ENCODE measurements at places on chromosomes 5 and 9.

GRCh38 chr9:91061506-91061905, 259.9 kb downstream of the SYK start:
- no peak for DNase-seq

GRCh38 chr9:98215821-98216220, 23.4 kb upstream of the CORO2A start:
- DNase-seq, result no peak

DNA sequence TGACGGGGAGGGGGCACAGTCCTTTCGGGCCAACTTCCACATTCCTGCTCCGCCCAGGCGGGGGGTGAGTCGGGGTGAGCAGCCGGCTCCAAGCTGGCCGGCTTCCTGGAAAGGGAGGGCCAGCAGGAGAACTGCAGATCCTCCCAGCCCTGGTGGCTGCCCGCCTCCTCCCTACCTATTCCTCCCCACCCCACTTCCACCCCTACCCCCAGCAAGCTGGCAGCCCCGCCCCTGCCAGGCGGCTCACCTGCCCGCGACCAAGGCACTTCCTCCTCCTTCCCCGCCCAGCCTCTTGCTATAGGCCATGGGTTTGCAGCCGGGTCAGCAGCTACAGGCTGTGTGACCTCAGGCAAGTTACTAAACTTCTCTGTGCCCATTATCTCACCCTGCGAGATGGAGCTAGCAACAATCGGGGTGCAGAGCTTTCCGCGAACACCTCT, 5.6 kb upstream of the IRF1 start:
- peak; percentile 73 for DNase-seq

DNA sequence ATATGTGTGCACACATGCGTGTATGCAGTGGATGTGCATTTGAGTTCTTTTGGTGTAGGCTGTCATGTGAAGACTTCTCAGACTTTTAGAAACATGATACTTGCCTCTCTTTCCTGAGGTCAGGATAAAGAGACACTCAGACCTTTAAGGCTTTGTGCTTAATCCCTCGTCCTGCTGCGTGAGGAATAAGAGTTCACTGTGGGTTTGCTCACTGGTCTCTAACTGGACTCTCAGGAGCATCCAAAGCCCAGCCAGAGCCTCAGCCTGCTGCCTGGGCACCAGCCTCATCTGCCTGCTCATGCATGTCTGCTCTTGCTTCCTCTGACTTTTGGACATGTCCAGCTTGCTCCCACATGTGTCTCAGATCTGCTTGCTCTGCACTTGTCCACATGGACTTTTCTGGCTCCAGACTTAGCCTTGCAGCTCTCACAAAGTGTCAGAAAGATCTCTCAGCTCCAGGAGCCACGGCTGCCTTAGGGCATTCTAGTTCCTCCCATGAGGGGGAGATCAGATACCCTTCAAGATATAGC, 65.1 kb upstream of the ZNF366 start:
- no peak for DNase-seq

GRCh38 chr5:122156724-122157325, 27.5 kb downstream of the ZNF474 start:
- DNase-seq, result no peak

DNA sequence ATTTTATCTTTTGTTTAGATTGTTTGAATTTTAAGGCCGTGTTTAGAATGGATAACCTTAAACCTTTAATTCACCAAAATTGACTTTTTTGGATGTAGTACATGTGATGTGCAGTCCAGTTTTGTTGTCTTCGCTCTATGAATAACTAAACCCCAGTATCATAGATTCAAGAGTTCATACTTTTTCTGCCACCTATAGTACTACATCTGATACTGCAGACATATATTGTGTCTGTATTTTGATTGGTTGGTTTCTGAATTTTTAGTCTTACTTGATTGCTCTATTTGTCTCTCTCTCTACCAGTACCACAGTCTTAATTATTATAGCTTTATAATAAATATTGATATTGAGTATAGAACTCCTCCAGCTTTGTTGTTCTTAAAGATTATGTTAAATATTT, 58.1 kb downstream of the PPIP5K2 start:
- DNase-seq, result no peak

DNA sequence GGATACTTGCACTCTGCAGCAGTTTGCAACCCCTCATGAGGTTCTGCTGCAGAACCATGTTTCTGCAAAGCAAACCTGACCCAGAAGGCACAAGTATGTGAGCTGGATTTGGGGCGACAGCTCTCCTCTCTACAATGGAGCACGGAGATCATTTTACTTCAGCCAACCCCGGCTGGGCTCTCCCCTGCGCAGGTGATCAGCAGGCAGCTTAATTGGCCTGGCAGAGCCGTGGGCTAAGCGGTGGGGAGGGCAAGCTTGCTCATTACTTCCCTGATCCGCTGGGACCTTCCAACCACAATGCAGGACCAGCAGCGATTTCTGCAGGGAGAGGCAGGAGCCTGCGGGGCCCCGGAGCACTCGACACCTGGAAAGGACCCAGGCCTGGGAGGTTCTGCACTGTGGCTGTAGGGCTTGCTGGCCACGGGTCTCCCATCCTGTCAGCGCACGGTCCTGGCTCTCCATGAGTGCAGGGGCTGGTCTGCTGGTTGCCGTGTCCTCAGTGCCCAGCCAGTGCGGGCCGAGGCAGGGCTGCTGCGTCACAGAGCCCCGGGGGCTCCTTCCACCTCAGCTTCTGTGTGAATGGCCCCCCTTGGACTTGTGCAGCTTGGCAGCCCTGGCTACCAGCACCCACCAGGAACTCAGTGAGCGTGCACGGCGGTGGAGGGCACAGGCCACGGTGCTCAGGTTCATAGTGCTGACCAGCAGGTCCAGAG, 51.8 kb upstream of the RAPGEF1 start:
- no peak for DNase-seq

DNA sequence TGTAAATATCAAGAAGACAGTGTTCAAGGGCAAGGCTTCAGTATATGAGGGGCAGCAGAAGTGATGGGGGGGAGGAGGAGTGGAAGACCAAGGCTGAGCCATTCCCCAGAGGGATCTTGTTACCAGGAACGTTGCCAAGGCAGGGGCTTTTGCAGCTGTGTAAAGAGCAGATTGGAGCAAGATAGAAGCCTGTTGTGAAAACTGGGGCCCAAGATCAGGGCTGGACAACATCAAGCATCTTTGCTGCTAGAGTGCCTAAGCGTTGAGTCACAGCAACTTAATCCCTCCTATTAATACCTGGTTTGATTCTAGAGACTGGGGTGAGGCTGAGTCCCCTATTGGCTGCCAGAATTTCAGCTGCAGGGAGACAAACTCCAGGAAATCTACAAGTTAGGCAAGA, 18.4 kb upstream of the ERCC6L2 start:
- DNase-seq, result no peak

GRCh38 chr9:97737429-97737828, 40.3 kb upstream of the XPA start:
- no peak for DNase-seq

- DNase-seq, result no peak
These were observed 83.7 kb downstream of the PDE6A start for GRCh38 chr5:149860801-149861322.

DNA sequence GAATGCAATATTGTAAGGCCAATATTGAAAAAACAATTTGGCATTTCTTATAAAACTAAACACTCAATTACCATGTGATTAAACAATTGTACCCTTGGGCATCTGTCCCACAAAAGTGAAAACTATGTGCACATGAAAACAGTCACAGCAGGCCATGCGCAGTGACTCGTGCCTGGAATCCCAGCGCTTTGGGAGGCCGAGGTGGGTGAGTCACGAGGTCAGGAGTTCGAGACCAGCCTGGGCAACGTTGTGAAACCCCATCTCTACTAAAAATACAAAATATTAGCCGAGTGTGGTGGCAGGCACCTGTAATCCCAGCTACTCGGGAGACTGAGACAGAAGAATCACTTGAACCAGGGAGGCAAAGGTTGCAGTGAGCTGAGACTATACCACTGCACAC, 343.7 kb downstream of the DMRTA1 start:
- DNase-seq, result no peak

- no peak for DNase-seq
These were observed 15.9 kb upstream of the SLC2A6 start for GRCh38 chr9:133494636-133495326.

DNA sequence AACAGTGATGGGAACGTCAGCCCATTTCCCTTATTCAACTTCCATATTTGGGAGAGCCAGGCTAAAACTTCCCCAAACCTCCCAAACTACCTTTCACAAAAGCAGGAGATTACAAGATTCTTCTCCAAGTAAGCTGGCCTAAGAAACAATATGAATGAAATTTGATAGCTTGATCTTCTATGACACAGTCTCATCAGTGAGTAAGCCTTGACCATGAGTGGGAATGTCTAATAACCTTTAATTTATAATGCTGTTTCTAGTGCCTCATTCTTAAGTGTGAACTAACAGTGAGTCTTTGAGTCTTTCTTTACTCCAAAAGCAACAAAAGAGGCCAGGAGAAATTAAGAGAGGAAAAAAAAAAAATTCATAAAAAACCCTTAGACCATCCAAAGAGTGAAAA, 1379.9 kb downstream of the EFNA5 start:
- no peak for DNase-seq

- no peak for DNase-seq
These were observed 372.3 kb upstream of the FTMT start for GRCh38 chr5:121479337-121479736.

DNA sequence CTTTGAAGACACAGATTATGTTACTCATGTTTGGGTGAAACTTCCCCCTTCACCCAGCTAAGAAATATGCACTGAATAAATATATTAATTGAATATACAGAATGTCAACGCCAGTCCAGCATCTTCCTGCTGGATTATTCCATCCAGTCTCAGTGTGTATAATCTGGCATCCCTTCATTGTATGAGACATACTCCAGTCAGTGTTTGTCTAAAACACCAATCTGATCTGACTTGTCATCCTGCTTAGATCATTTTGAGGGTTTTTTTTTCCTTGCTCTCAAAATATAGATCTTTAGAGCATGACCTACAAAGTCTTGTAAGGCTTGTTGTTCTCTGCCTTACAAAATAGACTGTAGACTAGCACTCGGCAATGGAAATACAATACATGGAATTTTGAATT, 195.1 kb downstream of the SMARCA2 start:
- no peak for DNase-seq

Measured in stimulated activated CD8-positive, alpha-beta memory T cell treated with anti-CD3 and anti-CD28 coated beads, Interleukin-7, amount 100 ng/mL, for 1 hour (primary cell).